ENCODE measurements at places on chromosomes 11 and 22.

DNA sequence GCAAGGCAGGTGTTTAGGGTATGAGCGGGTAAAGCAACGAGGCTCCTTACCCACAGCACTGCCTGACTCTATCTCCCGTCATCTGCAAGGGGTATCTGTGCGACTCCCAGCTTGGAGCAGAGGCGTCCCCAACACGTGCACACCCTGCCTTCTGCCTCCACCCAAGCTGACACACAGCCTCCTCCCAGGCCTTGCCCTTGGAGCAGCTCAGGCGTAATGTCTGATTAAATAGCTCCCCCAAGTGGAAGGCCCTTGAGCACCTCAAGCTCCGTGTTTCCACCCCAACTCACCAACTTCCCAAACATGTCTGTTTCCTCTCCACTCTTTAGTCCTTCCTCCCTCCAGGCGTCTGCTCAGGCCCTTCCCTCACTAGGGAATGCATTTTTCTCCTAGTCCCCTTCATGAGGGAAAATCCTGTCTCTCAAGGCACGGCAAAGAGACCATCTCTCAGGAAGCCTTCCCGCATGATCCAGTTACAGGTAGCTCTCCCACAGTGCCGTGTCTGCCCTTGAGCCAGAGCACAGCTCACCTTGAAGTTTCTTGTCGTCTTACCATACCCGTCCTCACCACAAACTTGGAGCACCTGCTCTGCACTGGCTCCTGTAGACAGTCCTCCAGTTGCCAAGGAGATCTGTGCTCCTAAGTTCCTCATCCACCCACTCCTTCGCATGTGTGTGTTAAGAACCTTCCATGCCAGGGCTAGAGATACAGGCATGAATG, 15.8 kb downstream of the CYB5R2 start:
- DNase-seq, result peak; percentile 67

- DNase-seq, result peak; percentile 40
These were observed 22.3 kb downstream of the HPS4 start for GRCh38 chr22:26461188-26461810.

DNA sequence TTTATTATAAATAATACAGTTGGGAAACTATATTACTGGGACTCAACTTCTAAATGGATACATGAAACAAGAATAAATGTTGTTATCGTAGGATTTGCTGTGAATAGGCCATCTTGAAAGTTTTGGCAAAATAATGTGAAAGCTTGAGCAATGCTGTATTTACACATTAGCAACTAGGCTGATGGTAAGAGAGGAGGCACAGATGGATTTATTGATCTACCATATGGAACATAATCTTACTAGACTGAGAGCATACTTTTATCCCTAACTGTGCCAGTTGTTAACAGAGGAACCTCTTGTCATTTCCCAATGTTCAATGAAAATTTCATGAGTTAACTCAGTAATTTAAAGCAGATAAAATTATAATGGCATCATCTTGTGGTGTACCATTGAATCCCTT, 22.8 kb downstream of the APIP start:
- no peak for DNase-seq

- no peak for DNase-seq
These were observed 120.8 kb downstream of the NAT10 start for GRCh38 chr11:34226210-34226609.

DNA sequence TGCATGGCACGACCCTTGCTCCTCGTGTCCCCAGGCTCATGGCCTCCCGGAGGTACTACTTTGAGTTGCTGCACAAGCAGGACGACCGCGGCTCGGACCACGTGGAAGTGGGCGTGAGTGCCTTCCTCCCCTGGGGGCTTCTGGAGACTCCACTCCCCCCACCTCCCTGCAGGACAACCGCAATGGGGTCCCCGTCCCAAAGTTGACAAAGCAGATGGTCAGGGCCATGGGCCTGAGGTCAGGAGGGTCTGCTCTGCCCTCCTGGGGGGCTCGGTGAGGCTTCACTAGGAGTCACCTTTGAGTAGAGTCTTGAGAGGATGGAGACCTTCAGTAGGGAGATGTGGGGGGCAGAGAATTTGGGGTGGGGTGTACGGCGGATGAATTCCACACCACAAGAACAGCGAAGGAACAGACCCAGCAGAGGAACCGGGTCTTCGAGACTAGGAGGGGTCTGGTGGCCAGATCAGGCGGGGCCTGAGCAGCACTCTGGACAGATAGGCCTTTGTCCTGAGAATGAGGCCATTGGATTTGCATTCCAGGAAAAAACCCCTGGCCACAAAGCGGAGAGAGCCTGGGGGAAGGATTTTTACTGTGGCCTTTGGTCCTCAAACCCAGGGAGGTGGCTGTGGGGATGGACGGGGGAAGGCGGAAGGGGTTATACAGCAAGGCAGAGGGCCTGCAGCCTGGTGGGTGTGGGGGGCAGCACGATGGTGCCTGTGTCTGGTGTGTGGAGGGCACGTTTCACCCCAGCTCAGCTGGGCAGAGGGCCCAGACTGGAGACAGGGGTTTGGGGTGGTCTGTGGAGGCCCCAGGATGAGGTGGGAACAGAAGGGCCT, 4.6 kb downstream of the B4GALNT4 start:
- DNase-seq, result no peak

GRCh38 chr11:18472587-18472986, 16.9 kb downstream of the LDHAL6A start:
- DNase-seq, result no peak

- DNase-seq, result no peak
These were observed 67.1 kb downstream of the CDKN1C start for GRCh38 chr11:2818503-2818902.

GRCh38 chr11:94144216-94144615, 15.6 kb downstream of the PANX1 start:
- DNase-seq, result no peak

DNA sequence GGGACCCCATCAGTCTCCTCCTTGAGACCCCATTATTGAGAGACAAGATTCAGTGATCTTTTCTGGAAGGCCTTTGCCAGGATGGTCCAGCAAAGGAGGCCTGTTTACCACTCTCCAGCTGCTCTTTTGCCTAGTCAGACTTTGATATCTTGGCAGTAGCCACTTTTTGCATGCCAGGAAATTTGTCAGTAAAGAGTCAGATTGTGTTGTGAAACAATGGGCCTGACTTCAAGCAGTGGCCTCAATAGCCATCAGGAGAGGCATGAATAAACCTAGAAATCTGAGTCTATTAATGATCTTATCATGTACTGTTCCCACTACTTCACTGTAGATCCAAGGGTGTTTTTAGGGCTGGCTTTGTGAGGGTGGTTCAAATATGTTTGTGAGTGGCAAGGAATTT, 479.4 kb downstream of the JRKL start:
- DNase-seq, result no peak

GRCh38 chr11:11587122-11587521, 34.7 kb downstream of the GALNT18 start:
- DNase-seq, result peak; percentile 37

Data from fibroblast of skin of right quadriceps (primary cell).